AG20443 (cell line): ENCODE measurements at places on chromosomes 2 and 18.
A peak's percentile ranks its signal among the peaks of the same experiment; 100 is the strongest.

DNA sequence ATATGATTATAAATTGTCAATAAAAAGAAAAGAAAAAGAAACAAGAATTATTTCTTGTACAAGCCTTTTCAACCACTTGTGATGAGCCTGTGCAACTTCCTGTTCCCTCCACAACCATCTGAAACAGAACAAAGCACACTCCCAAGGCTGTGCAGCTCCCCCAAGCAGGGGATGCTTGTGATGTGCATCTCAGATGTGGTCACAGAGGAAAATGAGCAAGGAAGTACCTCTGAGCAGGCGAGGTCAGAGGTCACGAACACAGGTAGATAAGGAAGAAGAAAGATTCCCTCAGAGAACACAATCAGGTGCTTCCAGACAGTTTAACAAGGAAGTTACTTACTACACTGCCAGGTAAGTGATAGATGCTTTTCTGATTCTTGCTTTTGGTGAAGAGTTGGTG, 274.8 kb upstream of the SLC39A10 start:
- no peak for DNase-seq

DNA sequence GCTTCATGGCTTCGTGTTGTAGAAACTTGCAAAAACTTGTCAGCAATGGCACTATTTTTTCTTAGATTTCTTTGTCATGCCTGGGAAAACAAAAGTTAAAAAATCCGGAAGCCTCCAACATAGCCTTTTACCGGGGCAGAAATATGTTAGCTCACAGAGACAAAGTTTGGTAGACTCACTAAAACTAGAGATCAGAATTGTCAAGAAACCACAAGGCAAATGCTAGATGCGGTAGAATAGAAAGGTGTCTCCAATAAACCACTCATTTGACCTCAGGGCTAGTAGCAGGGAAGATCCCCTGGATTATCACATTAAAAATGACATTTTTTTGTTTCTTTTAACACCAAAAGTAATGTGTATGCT, 405 bp downstream of the CASP10 start:
- no peak for DNase-seq

DNA sequence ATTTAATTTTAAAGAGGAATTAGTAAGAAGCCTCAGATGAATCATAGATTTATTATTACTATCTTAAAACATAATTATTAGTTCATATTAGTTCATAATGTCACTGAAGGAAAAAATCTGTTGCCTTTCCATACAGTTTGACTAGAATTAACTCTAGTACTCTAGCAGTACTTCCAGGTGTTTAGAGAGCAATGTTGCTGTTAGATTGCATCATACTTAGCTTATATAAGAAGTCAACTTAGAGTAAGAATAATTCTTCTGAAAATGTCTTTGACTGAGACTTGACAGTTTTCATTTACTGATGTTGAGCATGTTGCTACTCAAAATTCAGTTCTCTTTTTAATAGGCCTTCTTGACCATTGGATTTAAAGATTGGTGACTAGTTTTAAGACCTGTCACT, 4.7 kb downstream of the RAB3GAP1 start:
- no peak for DNase-seq

GRCh38 chr2:165453561-165454094, 15.9 kb upstream of the CSRNP3 start:
- no peak for DNase-seq

DNA sequence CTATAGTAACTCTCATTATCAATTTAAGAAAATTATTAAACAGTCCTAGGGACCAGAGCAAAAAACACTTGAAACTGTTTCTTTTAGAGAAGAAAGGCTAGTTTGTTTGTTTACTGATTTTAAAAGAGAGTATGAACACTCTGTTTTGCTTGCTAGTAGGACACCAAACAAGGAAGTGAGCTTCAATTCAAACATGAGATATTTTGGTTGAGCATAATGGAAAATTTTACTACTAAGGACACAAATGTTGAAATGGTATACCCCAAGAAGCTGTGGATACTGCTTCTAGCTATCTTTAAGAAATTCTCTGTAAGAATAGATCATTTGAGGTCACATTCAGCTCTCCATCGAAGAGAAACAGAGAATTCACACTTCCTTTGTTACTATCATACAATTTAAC, 216.3 kb upstream of the SMAD7 start:
- no peak for DNase-seq

DNA sequence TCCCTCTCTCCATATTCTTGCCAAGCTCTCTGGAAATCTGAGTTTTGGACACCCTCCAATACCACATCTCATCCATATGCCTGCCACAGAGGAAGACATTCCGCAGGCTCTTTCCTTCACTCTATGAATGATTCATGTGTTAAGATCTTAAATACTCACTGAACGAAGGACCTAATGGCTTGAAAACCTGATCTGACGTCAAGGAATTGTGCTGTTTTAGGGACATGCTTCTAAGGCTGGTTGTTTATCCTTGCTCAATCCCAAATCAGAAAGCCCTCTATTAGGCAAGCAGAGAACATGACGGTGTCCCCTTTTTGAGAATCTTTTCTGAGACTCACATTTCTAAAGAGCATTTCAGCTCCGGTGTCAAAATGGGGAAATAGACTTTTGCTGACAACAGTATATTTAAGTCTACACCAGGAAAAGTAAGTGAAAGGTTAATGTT, 83.7 kb upstream of the GALNT5 start:
- DNase-seq: peak; percentile 86

- DNase-seq: no peak
Measured at GRCh38 chr18:3867864-3868311, 417.9 kb downstream of the TGIF1 start.

GRCh38 chr2:242034996-242035814, 165.7 kb downstream of the RTP5 start:
- DNase-seq: no peak

GRCh38 chr2:173755798-173756197, 209.4 kb downstream of the SP3 start:
- DNase-seq: no peak

- DNase-seq: no peak
Measured at GRCh38 chr2:167475791-167476190, 587.5 kb downstream of the XIRP2 start.

GRCh38 chr2:196244516-196244915, 73.1 kb upstream of the STK17B start:
- DNase-seq: no peak

DNA sequence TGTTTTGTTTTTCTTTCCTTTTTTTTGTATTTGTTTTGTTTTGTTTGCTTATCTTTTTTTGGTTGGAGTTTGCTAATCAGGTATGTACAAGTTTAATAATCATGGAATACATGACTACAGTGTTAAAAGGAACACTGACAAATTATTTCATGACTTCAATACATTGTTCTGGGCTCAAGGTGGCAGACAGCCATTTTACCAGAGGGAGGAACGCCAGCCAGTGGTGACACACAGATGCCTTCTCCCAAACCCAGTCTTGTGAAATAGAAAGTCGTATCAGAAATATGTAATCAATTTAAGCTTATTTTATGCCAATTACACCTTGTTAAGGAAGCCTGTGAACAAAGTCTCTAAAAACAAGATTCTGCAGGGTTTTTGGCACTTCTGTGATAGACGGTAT, 264.0 kb upstream of the EPHA4 start:
- peak; percentile 16 for DNase-seq

DNA sequence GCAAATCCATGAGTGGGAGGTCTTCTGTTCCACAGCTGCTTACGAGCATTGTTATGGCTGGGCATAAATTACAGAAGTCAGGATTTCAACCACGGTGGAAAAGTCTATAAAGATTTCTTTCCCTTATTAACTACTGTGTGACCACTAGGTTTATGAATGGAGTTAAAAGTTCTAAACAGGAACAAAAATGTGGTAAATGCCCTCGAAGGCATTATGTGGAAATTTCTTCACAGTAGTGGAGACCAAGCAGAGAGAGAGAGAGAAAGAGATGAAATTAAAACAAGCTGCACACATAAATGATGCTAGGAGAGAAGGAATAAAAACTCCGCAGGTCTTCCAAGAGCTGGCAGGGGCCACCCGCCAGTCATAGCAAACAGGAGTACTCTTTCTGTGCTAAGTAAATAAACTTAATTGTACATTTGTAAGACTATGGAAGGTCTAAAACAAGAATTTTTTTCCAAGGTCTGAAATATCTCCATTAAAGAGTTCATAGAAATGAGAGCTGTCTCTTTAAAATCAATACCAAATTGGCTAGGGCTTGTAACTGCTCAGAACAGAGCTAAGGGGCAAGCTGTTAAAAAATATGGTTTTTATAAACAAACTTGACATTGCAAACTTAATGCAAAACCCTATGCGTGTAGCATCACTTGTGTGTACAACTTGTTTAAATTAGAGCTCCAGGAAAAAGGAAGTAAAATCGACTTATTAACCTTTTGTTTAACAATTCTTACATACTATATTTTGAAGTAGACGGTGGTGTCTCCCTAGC, 438.2 kb downstream of the MEIS1 start:
- no peak for DNase-seq

DNA sequence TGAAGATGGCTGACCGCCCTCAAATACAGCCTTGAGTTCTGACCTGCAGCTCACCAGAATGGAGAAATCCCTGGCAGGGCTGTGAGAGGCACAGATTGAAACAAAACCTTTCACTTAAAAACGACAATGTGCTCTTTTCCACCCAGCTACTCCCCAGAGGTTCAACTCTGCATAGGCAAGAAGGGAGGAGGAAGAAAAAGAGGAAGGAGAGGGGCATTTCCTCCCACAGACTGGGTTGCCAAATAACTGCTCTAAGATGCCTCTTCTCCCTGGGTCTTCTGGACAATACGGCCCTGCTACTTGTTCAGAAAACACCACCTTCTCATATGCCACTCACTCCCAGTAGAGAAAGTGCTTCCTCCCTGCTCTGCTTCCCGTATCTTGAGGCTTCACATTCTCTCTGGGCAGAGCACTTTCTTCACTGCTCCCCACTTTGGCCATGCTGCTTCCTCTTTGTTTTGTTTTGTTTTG, 136.4 kb upstream of the SLC1A4 start:
- no peak for DNase-seq

DNA sequence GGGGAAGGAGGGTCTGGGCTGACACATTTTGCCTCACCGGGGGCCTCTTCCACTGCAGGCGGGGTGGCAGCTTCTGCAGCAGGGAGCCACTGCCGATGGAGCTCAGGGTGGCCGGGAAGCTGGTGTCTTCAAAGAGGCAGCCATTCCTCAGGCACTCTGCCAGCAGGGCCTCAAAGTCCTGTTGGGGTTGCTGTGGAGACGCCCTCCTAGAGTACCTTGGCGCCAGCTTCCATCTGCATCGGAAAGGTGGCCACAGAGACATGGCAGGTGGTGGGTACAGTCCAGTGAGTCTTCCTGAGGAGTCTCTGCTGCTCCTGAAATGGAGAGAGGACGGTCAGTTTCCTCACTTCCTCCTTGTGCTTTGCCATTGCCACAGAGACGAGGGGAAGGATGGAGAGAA, 12.1 kb downstream of the CAPN14 start:
- no peak for DNase-seq

DNA sequence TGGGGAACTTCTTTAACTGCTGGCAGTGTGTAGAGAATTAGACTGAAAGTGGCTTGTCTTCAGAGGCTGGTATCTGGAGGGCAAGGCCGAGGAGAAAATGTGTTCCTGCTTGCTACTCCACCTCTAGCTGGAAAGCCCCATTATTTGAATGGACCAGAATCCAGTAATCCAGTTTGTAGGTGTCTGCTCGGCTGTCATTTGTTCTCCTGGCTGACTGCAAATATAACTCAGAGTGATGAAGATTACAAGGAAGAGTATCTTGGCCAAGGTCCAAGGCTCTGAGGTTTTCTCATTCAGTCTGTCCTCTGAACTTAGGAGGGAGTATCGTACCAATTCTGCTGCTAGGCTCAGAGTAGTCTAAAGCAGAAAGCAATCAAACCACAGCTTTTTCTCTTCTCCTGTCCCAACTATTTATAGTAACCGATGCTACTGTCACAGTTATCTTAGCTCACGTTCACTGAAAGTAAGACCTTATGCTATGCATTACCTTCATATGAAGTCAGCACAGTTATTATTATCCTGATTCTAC, 228.6 kb downstream of the SETBP1 start:
- DNase-seq: no peak

DNA sequence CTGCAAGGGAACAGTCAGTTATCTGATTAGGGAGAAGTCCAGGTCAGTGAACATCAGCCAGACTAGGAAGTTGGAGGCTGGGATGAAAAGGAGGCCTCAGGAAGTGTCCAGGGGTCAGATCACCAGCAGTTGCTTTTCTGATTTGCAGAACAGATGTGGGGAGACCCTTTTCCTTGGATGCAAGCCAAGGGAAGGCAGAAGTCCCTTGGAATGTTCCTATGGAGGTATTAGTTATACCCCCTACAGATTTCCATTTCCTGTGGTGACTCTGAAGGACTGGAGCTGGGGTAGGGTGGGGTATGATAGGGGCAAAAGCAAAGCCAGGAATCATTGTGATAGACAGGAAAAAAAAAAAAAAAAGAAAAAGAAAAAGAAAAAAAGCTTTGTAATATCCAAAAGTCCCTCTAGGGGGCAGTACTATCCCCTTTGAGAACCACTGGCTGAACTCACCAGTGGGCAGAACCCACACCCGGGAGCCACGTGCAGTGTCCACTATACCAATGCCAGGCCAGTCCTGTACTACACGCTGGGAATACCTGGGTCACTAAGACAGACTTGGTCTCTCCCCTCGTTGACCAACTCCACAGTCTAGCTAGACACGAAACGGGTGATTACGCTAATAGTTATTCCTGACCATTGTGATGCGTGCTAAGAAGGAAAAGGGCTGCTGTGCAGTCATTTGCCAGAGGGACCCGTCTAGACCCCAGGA, 7.4 kb downstream of the DYSF start:
- DNase-seq: peak; percentile 69

DNA sequence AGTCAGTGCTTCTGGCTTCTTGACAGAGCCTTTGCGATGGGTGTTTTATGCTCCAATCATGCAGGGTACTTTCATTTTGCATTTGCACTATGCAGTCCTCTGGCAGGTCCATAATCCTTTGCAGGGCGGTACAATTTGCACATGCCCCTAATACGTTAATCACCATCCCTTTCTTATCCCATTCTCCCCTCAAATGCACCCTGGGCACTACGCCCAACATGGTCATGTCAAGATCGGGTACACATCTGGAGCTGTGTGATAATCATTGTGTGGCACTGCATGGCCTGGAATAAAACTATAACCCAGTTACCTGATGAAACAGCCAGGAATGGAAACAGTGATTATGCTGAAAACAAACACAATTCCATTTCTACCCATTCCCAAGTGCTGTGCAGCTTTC, 27.7 kb downstream of the LOXHD1 start:
- DNase-seq: no peak

- DNase-seq: no peak
Measured at GRCh38 chr2:29267720-29268119, 152.5 kb downstream of the CLIP4 start.

DNA sequence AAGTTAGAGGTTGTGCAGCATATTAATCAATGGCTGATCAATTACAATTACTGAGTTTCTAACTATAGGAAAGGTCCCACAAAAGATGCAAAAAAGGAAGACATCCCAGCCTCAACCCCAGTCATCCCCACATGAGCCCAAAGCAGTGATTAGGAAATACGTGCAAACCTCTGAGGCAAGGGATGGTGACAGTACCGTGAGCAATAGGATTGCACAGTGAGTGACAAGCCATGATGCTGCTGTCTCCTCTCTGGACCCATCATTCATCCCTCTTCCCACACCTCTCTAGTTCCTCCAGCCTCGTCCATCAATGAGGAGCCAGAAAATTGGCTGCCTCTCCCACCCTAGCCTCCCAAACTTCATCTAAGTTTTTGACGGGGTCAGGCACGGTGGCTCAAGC, 4.0 kb upstream of the SLC11A1 start:
- DNase-seq: no peak
